Hindlimb muscle (tissue), 1 donor: ENCODE measurements at places on chromosomes 1 and 21.

- DNase-seq: no peak
Measured at GRCh38 chr1:151905070-151905442, 4.3 kb downstream of the THEM4 start.

- DNase-seq: no peak
Measured at GRCh38 chr1:48016515-48016914, 19.3 kb upstream of the TRABD2B start.

DNA sequence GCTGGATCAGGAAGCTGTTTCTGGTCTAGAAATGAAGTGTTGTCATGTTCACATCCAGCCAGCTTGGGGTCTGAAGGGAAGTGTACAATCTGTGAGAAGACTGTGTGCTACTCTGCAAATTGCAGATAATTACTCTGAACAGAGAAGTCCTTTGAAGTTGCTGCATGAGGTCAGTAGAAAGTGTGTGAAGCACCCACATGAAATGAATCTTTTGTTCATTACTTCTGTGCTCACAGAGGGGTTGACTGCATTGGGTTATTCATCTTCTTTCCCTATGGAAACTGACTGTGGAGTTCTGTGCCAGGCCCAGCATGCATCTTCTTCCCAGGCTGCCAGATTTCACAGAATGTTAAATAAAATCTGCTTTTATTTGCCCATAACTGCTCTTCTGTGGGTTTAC is 47.1 kb downstream of the CTH start:
- no peak for DNase-seq

GRCh38 chr1:2130871-2131289 is 63.7 kb downstream of the FAAP20 start:
- no peak for DNase-seq

DNA sequence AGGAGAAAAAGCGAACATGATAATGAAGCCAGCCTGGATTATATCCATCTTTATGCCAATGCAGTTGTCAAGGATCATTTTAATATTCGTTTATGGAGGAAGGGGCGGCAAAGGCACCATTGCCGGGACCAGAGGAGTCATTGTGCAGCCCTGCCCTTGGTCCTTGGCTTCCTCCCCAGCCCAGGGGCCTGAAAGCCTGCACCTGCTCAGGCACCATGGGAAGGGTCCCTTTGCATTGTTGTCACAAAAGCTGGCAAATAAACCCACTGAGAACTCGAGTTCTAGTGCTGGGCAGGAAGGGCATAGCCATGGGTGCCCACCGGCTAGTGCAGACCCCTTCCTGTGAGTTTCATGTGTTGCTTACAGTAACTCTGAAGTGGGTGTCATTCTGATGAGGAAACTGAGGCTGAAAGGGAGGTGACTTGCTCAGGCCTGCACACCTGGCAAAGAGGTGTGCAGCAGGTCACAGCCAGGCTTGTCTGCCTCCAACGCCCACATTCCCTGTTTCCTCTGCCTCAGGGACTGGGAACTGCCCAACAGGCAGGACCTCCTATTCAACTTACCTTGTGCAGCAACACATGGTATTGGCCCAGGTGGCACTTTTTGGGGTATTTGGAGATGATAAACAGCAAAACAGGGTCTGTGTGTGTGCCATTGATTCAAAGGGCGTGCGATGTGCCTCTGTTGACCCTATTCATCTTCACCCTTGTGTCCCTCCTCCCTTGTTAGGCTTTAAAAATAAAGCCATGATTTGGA is 84.6 kb downstream of the MAN1C1 start:
- DNase-seq: no peak

GRCh38 chr1:70583522-70583921 is 172.5 kb downstream of the CTH start:
- no peak for DNase-seq

GRCh38 chr1:211574705-211575104 is 4.3 kb downstream of the SLC30A1 start:
- no peak for DNase-seq

GRCh38 chr1:34946211-34946610 is 16.8 kb upstream of the DLGAP3 start:
- no peak for DNase-seq

GRCh38 chr1:44723496-44724295 is 7.3 kb downstream of the RNU5D-1 start:
- DNase-seq: no peak

DNA sequence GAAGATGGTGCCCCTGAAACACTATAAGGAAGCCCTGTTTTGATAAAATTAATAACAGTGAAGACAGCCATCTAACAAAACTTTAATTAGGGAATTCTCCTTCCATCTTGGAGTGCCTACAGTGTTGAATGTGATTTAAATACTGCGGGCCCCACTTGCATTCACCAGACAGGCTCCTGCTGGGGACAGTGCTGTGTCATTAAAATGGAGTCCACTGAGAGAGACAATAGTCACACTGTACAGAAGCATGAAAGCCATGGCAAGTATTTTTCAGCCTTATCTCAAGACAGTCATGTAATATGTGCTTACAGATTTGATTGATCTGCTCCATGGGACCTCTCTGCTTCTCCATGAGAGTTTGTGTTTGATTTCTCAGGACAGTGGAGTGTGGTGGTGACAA is 29.7 kb upstream of the ZBTB18 start:
- no peak for DNase-seq
